CD4-positive, alpha-beta T cell (primary cell): ENCODE measurements at places on chromosomes 2 and 18.
A peak's percentile ranks its signal among the peaks of the same experiment; 100 is the strongest.

DNA sequence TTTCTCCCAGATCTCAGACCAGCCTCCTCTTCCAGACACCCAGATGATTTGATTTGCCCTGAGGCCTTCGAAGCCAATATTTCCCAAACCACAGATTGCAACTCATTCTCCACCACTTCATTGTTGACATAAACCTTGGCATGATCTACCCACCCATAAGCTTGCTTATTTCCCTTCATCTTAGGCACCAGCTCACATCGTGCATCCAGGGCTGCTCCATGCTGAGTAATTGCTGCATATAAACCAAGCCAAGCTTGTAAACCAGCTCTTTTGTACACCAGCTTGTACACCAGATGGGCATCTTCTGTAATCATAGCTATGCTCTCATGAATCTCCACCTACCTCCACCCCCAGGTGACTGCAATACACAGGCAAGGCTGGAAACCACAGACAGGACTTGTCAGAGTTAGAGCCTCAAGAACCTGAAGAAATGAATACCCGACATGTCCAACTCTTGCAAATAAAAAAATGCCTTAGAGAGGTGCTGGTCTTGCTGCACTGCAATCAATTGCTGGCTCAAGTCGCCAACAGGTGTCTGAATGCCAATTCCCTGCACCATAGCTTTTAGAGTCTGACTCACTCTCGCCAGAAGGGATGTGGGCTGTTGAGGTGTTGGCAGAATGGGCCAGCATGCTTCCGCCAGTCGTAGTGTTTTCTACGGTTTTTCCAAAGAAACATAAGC lies 31.5 kb downstream of the TRABD2A start:
- no peak for DNase-seq
- H3K27me3 ChIP-seq, result no peaks in the 10 kb centered on the region
- peaks cover 98% of the 10 kb centered on the region for H3K4me1 ChIP-seq
- peaks cover 20% of the 10 kb centered on the region for H3K36me3 ChIP-seq
- H3K27ac ChIP-seq, result peak overlapping the region; percentile 59

GRCh38 chr2:127740665-127741288 lies 39.5 kb downstream of the SFT2D3 start:
- no peak overlapping the region for H3K27ac ChIP-seq
- H3K27me3 ChIP-seq, result no peaks in the 10 kb centered on the region
- no peak overlapping the region for H3K4me3 ChIP-seq
- DNase-seq, result no peak
- H3K4me1 ChIP-seq, result no peaks in the 10 kb centered on the region

GRCh38 chr2:222563106-222563718 lies 92.7 kb downstream of the FARSB start:
- H3K4me3 ChIP-seq, result no peak overlapping the region
- no peaks in the 10 kb centered on the region for H3K27me3 ChIP-seq
- H3K4me1 ChIP-seq, result no peaks in the 10 kb centered on the region
- no peak for DNase-seq

DNA sequence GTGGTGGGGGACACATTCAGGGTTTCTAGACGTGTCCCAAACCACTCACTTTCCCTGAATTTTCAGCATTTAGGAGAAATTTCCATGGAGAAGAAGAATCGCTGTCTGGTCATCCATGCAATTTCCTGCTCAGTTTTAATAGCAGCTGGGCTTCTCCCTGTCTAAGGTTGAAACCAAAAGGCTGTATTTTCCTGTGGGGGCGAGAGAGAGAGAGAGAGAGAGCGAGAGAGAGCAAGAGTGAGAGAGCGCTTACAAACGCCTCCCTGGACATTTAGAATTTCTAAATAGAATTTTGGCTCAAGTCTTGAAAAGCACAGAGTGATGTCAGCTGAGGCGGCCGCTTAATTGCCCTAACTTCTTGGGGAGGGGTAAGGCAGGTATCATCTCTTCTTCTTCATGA lies 110.8 kb downstream of the SETBP1 start:
- DNase-seq, result no peak
- H3K4me3 ChIP-seq, result no peak overlapping the region
- H3K36me3 ChIP-seq, result no peaks in the 10 kb centered on the region
- H3K27ac ChIP-seq, result no peak overlapping the region
- H3K27me3 ChIP-seq, result no peaks in the 10 kb centered on the region

DNA sequence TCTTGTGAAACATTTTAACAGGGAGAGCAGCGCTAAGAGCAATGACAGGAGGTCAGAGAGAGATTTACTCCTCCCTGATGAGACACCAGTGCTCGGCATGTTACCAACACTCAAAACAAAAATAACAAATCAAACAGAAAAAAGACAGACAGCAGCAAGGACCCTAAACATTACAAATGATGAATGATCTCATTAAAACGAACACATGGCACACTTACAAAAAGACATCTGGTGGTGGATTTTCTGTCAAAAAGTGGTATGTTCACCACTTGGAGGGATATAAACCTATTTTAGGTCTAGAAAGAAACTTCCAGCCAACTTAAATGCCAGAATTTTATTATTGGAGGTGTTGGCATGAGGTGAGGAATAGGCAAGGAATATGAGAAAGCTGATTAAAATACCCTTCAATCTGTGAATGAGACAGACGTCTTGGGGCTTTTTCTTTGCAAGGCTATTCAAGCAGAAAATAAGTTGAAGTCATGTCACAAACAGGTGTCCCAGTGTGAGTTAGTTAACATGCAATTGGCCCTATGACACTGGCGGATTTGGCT lies 112.8 kb downstream of the PRELID3A start:
- no peaks in the 10 kb centered on the region for H3K27me3 ChIP-seq
- DNase-seq, result no peak
- H3K4me3 ChIP-seq, result no peak overlapping the region
- no peaks in the 10 kb centered on the region for H3K4me1 ChIP-seq
- no peaks in the 10 kb centered on the region for H3K36me3 ChIP-seq
